ENCODE measurements at places on chromosomes 5 and 9.

- no peak for DNase-seq
These were observed 44.6 kb downstream of the PIP5K1B start for GRCh38 chr9:68749579-68750159.

- DNase-seq = no peak
These were observed 205.3 kb downstream of the SLCO4C1 start for GRCh38 chr5:102090770-102091169.

GRCh38 chr5:62576570-62577170 is 1.9 kb upstream of the LRRC70 start:
- peak; percentile 21 for DNase-seq

DNA sequence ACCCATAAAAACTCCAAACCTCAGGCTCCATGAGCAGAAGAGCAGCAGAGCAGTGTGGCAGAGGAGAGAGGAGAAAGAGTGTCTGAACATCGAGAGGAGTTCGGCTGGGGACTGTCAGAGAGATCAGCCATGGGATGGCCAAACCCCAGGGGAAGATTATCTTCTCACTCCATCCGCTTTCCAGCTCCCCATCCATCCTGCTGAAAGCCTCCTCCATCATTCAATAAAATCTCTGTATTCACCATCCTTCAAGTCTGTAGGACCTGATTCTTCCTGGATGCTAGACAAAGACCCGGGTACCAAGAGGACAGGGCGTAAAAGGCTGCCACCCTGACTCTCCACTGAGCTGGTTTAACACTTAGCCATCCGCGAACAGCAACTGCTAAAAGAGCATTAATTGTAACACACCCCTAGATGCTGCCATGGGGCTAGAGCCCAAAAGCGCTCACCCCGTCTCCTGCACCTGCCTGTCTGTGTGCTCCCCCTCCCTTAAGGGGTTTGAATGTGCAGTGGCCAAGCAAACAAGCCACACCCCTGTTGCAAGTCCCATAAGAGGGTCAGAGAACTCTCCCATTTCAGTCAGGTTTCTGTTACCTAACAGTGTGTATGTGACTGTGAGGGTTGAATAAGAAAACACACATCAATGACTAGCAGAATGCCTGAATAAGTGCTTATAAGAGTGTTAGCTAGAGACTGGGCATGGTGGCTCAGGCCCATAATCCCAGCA is 13.9 kb upstream of the SELENOP start:
- DNase-seq = no peak

- peak; percentile 69 for DNase-seq
These were observed 27.1 kb upstream of the SLC6A19 start for GRCh38 chr5:1174122-1174936.

GRCh38 chr9:94728719-94729118 is 2.2 kb downstream of the AOPEP start:
- no peak for DNase-seq

DNA sequence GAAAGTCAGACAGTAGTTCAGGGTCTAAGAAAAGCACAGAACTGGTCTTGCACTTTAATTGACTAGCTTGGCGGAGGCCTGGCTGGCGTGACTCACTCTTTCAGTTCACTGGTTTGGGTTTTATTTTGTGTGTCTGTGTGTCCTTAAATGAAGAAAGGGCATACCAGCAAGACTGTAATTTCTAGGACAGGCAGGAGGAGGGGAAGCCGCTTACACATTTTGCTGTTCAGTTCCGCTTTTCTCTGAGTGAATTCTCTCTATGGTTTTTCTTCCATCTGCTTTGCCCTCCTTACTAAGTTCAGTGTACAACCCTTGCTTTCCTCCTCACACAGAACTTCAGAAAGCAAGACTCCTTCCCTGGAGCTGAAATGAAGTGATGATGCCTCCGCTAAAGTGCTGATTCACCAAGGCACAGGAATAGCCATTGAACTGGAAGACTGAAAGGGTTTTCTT is 150.8 kb downstream of the MEF2C start:
- DNase-seq = peak; percentile 19

GRCh38 chr9:133475292-133476012 is 3.4 kb downstream of the SLC2A6 start:
- DNase-seq = no peak

GRCh38 chr5:82720213-82721086 is 356.7 kb downstream of the TMEM167A start:
- DNase-seq = no peak

GRCh38 chr9:4146293-4146692 is 153.6 kb downstream of the GLIS3 start:
- no peak for DNase-seq

DNA sequence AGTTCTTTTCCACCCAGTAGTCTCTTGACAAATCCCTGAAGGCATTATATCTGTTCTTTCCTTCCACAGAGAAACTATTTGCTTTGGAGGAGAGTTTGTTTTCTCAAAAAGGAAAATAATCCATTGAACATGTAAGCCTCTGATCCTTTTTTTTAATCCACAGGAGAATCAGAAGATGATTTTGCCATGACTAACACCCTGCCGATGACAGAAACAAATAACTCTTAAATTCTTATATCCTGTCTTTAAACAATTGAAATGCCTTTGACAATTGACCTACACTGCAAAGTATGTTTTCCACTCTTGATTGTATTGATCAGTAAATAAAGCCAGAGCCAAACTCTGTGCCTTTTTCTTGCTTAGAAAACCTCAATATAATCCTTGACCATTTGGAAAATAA is 666.4 kb upstream of the CTNND2 start:
- no peak for DNase-seq

DNA sequence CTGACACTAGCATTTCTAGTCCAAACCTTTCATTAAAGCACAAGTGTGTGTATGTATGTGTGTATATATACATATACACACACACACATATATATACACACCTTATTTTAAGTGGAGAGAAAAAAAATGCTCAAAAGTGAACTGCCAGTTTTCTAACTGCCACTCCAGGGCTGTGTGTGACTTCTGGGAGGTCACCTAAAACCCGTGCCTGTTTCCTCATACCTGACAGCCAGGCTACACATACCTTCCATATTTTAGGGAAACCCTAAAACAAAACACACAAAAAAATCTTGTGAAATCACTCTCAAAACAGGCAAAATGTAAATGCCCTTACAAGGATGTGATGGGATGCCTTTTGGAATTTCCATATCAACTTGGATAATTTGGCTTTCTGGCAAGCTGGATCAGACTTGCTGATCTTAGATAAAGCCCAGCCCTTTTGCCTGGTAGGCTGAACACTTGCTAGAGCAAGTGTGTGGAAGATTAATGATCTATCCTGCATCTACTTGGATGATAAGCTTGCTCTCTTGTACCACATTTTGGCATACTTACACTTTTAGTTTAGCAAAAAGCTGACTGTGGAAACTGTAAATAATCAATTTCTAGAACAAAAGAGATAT is 127.8 kb downstream of the GNAQ start:
- no peak for DNase-seq

- DNase-seq = no peak
These were observed 21.6 kb downstream of the FBXL7 start for GRCh38 chr5:15521381-15522186.

DNA sequence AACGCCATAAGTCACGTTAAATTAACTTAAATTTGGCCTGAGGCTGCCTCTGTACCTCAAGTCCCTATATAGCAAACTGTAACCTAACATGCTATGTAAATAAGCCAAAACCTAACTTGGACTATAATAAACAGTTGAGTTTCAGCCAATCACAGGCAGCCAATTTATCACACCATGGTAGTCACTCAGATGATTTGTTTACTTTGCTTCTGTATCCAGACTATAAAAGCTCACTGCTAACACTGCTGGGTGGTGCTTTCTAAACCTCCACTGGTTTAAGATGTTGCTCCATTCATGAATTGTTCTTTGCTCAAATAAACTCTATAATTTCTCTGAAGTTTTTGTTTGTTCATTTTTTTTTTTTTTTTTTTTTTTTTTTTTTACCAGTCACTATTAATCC is 62.8 kb downstream of the TRPM3 start:
- no peak for DNase-seq

DNA sequence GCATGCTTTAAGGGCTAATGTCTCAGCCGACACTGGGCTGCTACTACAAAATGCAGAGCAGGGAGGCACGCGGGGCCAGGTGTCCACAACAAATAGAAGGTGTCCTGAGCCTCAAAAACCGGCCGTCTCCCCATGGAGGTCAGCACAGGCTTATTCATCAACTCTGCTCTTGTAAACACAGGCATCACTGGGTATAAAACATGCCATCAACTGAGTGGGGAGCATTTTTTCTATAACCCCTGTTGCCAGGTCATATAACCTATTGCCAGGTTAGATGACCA is 271.6 kb downstream of the AUH start:
- DNase-seq = no peak

DNA sequence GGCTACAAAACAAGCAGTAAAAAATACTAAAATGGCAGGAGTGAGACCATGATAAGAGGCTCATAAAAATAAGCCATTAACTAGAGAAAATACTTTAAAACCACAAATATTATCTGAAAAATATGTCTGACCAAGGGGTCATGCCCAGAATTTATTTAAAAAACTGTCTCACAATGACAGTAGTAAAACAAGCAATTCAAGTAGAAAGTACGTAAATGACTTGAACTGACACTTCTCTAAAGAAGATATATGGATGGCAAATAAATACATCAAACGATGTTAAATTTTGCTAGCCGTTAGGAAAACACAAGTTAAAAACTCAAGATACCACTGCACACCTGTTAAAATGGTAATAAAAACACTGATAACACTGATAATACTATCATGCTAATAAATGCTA is 353.9 kb upstream of the GRAMD2B start:
- DNase-seq = no peak

- no peak for DNase-seq
These were observed 6.6 kb downstream of the FBXW11 start for GRCh38 chr5:171999877-172000276.

- no peak for DNase-seq
These were observed 85.8 kb downstream of the LPAR1 start for GRCh38 chr9:110952540-110952859.

DNA sequence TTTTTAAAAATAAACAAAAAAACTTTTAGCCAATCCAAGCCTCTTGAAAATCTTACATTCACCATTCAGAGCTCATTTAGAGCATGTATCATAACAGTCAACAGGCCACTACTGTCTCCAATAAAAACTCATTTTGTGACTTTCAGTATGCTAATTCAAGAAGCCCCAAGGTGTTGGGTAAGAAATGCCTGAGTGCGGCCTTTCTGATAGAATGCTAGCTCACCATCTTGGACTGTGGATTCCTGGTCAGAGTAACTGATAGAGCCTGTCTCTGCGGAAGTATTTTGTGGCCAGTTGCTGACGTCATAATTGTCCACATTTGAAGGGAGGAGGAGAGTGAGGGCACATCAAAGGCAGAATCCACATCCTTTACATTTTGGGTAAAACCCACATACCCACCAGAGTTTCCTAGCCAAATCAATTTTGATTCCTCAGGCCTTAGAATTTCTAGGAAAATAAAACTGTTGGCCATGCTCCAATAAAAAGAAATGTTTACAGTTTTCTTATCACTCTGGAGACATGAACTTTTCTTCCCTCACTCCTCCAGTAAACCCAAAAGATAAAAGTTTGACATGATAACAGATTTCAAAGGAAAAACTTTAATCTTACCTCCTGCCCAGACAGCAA is 41.1 kb upstream of the ERCC6L2 start:
- no peak for DNase-seq

DNA sequence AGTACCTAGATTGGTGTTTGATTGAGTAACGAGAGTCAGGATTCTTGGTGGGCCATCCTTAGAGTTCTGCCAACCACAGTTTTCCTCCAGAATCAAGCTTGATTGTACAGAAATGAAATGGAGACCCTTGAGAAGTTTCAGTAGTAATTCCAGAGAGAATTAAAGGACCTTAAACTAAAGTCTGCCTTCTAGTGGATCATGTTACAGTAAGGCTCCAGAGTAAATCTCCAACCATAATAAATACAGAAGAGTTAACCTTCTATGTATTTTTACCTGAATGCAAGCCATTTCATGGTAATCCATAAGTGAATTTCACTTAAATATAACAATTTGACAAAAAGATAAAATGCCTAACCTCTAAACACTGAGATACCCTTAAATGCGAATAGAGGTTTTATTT is 53.0 kb upstream of the CNTLN start:
- no peak for DNase-seq

DNA sequence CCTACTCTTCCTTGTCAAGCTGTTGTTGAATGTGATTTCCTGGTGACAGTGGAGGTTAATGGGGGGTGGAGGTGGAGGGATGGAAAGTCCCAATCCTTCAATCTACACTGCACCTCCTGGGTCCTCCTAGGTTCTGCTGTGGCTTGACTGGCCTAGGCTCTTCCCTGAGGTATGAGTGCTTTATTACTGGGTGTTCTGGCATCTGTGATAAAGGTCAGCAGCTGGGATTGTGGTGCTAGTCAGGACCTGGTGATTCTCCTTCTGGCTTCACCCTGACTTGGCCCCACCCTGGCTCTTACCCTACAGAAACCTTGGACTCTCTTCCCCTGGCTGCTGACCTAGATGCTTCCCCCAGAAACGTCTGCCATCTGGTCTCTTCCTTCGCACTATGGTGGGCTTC is 194.3 kb downstream of the ARHGEF28 start:
- DNase-seq = no peak

GRCh38 chr5:176407456-176408251 is 8.7 kb downstream of the CLTB start:
- DNase-seq = no peak

GRCh38 chr5:151683986-151684588 is 2.6 kb downstream of the SPARC start:
- DNase-seq = no peak

GRCh38 chr5:34523387-34523726 is 132.8 kb upstream of the RAI14 start:
- DNase-seq = no peak

GRCh38 chr9:21429191-21429590 is 11.0 kb upstream of the IFNA1 start:
- DNase-seq = no peak

- DNase-seq = no peak
These were observed 26.9 kb downstream of the GOLPH3 start for GRCh38 chr5:32147236-32147635.

GRCh38 chr5:63655043-63655442 is 307.2 kb downstream of the HTR1A start:
- no peak for DNase-seq

- no peak for DNase-seq
These were observed 2.7 kb upstream of the EBF1 start for GRCh38 chr5:159102311-159102934.

GRCh38 chr5:73619606-73620333 is 6.2 kb upstream of the ARHGEF28 start:
- DNase-seq = no peak

DNA sequence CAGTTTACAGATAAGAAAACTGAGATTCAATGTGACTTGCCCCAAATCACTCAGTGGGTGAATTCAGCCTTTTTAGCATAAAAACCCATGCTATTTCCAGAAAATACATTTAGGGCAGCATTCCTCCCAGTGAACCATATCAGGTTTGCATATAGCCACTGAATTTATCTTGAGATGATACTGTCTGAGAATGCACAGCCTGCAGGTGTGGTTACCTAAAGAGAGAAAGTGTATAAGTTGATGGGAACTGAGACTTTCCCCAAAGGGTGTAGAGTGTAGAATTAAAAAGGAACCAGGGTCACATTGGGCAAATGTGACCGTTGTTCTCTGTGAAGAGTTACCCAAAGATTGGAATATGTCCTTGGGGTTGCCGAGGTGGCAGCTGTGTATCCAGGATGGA is 100.0 kb upstream of the PIK3R1 start:
- DNase-seq = no peak
